ENCODE measurements at places on chromosomes 13 and 19.

- DNase-seq = no peak
Measured at GRCh38 chr13:92833071-92833470, 393.5 kb upstream of the GPC6 start.

DNA sequence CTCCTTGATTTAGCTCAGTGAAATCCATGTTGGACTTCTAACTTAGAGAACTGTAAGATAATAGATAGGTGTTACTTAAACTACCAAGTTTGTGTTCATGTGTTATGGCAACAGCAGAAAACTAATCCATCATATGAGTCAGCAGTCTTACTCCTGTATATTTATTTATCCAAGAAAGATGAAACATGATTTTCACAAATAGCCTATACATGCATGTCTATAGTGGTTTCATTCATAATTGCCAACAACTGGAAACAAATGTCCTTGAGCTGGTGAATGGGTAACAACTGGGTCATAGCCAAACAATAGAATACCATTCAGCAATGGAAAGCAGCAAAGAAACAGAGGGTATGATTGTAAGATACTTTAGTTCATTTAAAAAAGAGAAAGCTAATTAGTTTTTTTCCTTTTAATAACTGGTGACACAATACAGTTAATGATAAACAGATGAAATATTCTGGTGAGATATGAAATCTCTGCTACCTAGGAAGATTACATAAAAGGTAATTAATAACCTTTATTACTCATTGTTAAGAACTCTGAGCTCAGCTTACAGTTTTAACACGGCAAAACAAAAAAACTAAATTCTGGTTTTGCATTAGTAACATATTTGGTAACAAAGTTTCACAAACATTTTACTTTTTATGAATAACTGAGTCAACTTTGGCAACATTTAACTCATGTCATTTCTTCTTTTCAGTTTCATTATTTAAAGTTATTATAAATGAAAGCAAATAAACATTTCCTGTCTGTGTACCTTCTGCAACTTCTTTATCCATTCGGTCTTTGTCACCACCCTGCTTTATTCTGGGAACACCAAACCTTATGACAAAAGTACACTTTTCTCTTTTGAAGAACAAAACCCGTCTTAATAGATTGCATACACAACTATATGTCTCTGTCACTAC lies 181.3 kb downstream of the LIG4 start:
- DNase-seq = no peak

DNA sequence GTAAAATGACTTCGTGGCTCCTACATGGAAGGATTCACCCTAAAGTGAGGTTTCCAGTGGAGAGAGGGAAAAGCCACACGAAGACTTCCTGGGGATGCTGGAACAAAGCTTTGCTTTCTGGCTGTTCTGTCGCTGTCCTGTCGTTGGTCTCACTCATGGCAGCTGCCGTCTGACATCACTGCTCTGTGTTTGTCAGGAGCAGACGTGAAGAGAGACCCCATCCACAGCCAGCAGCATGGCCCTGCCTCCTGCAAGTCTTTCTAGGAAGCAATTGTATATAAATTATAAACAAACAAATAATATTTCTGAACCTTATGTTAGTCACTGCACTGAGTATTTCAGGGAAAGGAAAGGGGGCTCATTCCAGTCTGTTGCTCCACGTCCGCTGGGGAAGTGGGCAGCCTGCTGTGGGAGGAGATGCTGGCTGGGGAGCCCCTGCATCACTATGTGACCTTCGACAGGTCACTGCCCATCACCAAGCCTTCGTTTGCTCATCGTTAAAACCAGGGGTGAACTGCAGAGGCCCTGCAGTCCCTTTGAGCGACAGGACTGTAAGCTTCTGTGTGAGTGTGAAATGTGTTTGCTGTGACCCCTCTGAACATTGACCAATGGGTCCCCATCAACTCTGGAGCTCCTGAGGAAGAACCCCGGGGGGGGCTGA lies 151.0 kb downstream of the DCT start:
- DNase-seq = no peak

DNA sequence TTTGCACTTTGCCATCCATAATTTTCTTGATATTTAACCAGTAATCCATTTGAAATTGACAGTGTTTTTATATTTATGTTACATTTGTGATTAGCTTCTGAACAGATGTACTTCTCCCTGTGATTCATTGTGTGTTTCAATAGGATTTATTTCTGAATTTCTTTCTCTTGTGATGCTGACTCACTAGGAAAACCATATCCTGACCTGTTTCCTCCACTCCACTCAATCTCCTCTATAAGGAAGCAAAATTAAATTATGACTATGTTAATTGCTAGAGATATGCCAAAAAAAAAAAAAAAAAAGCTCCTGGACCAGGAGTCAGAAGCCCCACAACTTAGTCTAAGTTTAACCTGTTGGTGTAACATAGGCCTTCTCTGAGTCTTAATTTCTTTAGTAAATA lies 614.6 kb upstream of the SPRY2 start:
- no peak for DNase-seq

GRCh38 chr13:112842931-112843391 lies 126.1 kb upstream of the MCF2L start:
- no peak for DNase-seq

DNA sequence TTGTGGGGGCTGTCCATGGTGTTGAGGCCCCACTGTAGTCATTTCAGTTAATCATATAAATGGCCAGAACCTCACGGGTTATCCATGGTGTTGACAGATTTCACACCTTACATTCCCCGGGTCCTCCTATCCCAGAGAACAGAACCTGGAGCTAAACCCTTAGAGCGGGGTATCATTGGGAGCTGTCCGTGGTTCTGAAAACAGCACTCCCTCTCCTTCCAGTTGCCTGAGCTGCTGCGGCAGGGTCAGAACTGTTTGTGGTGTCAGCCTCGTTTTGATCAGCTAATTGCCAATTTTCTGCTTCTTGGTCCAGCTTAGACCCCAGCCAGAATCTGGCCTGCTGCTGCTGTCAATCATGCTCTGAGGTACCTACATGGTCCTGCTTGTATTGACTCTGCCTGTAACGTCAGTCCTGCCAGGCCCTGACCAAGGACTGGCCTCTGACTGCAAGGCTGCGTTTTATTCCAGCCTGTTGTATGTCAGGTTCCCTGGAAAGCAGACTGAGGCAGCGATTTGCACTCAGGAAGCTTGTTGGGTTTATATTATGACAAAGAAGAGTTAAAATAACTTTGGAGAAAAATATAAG lies 55.8 kb upstream of the KCTD15 start:
- DNase-seq = peak; percentile 40

DNA sequence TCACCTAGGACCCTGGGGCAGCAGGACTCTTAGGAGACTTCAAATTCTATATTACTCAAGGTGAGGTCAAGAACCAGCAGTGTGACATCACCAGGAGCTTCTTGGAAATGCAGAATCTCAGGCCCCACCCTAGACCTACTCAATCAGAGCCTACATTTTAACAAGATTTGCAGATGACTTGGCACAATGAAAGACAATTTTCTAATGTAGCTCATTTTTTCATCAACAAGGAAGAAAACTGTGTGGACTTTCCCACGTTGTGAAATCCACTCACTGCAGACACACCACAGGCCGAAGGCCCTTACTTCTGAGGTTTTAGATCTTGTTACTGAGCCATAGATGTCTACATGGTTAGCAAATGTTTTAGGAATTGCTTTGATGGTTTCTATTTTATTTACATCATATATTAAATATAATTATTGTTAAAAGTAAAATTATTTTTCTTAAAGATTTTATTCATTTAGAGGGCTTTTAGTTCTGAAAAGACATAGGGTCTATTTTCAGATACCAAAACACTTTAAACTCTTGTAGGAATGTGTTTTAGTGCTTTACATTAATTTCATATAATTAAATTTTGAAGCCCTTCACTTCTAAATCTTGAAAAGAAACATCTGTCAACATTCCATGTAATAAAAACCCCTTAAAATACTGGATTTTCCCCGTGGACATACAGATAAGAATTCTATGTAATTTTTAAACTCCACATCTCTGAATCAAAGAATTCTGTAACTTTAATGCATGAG lies 18.5 kb upstream of the STARD13 start:
- DNase-seq = no peak

GRCh38 chr19:55487924-55488687 lies at the start of gene SSC5D:
SSC5D (plus strand) TSS chr19:55488436; CDS start chr19:55488590, 154 bp downstream.
- no peak for DNase-seq

- no peak for DNase-seq
Measured at GRCh38 chr13:106562301-106562700, 5.6 kb downstream of the ARGLU1 start.

GRCh38 chr13:94140511-94140910 lies 339.0 kb downstream of the DCT start:
- no peak for DNase-seq

- no peak for DNase-seq
Measured at GRCh38 chr19:4492337-4493103, 20.4 kb downstream of the HDGFL2 start.

DNA sequence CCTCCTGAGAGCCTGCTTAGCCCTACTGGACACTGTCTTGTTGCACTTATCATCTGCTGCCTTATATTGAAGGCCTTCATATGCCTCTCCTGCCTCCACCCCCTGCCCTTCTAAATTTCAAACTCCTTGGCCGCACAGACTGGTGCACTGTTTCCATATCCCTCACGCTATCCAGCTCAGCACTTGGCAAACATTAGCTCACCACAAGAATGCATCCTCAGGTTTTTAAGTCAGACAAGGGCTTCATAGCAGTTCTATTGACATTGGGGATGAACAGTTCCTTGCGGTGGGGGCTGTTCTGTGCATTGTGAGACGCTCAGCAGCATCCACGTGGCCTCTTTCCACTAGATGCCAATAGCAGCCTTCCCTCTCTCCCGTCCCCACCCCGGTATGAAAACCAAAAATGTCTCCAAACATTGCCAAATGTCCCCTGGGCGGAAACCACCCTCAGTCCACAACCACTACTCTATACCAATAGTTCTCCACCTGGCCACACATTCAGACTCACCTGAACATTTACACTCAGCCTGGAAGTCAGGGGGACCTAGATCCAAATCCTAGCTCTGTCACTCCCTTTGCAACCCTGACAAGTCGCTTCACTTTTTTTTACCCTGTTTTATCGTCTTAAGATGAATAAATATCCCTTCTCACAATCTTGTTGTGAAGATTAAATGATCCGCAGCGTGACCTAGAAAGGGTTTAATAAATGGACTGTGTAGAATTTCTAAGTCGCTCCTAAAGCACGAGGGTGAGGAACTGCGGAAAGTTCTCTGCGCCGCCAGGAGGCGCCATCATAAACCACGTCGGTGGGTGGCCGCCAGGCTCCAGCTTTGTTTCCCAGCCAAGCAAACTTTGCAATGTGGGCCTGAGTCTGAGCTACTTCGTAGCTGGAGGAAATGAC lies 3.6 kb upstream of the CEACAM3 start:
- peak; percentile 50 for DNase-seq

GRCh38 chr19:3149526-3150505 lies 14.0 kb downstream of the GNA15 start:
- DNase-seq = no peak

- DNase-seq = no peak
Measured at GRCh38 chr13:44140146-44140545, 233.5 kb upstream of the SERP2 start.

DNA sequence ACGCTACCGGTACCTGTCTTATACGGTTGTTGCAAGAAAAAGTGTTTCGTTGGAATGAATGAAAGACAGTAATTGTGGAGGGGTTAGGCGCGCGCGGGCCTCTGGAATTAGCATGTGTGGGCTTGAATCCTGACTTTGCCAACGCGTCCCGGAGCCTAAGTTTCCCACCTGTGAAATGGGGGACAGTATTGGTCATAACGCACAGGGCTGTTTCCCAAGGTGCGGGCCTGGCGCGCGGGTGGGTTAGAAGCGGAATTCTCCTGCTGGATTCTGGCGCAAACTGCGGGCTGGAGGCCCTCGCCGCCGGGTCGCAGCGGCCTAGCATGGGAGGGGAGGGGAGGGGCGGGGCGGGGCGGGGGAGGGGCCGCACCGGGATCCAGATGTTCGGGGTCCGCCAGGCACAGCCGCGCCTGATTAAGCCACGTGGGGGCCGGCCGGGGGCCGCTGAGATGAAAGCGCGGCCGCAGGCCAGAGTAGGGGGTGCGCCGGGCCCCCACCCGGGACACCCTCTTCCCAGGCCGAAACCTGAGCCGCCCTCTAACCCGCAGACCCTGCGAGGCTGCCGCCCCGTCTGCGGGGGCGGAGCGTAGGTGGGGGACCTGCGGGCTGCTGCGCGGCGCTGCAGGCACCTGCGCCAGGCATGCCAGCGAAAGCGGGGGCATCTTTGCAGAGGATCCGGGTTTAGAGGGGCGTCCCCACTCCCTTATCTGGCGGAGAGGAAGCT lies 1.2 kb upstream of the TMEM59L start:
- DNase-seq = no peak

DNA sequence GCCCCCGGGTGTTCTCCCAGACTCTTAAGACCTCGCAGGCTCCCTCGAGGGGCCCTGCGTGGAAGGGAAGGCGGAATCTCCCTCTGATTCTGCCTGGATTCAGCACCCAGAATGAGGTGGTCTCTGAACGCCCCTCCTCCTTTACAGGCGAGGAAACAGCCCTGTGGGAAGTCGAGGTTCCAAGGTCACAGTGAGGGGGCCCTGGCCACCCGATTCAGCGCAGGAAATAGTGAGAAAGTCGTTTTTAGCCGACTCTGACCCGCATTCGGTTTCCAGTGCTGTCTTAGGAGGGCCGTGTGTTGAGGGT lies 1.1 kb downstream of the BSG start:
- DNase-seq = no peak

- no peak for DNase-seq
Measured at GRCh38 chr13:58992478-58993042, 1171.2 kb downstream of the DIAPH3 start.

GRCh38 chr19:29098863-29099481 lies 114.0 kb downstream of the UQCRFS1 start:
- DNase-seq = no peak

GRCh38 chr13:77388944-77389624 lies 62.2 kb upstream of the MYCBP2 start:
- no peak for DNase-seq

- no peak for DNase-seq
Measured at GRCh38 chr19:48295458-48295857, 25.6 kb downstream of the ZNF114 start.

GRCh38 chr19:31351056-31351854 lies 2.0 kb upstream of the TSHZ3 start:
- DNase-seq = no peak

GRCh38 chr13:78194904-78195639 lies 276.4 kb upstream of the EDNRB start:
- no peak for DNase-seq

- DNase-seq = no peak
Measured at GRCh38 chr13:114194853-114195252, 15.8 kb downstream of the CFAP97D2 start.

GRCh38 chr19:17721821-17722220 lies 2.5 kb downstream of the MAP1S start:
- no peak for DNase-seq

GRCh38 chr19:55383279-55384130 lies 587 bp downstream of the TMEM238 start:
- no peak for DNase-seq
